ENCODE measurements at places on chromosomes 6 and 20.
A peak's percentile ranks its signal among the peaks of the same experiment; 100 is the strongest.

DNA sequence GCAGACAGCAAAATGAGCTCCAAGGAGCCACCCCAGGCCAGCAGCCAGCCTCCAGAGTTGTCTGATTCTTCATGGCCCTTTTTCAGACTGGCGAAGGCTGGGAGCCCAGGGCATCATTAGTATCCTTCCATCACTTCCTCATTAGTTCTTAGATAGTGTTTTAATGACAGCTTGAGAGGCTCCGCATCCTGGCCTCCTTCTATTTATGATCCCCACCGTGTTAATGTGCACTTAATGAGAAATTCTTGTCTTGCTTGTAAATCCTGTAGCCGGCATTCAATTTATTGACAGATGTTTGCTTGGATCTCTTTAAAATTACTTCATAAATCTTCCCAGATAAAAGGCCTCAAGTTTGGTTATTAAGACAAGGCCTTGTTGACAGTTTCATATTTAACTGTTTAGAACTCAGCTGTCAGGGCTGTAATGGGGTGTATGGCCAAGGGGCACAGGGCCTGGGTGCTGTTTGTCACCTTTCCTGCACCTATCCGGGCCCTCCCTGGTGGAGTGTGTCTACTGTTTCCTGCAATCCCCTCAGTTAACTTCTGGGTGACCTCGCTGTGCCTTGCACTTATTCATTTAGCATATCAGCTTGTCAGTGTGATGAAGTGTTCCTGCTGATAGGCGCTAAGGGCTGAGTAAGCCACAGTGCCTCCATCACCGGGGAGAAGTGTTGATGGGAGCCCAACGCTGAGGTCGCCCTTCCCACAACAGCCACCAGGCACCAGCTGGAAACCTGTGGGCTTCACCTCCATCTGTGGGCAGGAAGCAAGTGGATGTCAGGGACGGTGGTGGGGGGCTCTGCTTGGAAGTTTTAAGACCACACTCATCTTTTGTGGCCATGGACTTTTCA, 169.3 kb downstream of the TSHZ2 start:
- no peak for DNase-seq

GRCh38 chr6:38477680-38478260, 162.0 kb downstream of the BTBD9 start:
- no peak for DNase-seq

DNA sequence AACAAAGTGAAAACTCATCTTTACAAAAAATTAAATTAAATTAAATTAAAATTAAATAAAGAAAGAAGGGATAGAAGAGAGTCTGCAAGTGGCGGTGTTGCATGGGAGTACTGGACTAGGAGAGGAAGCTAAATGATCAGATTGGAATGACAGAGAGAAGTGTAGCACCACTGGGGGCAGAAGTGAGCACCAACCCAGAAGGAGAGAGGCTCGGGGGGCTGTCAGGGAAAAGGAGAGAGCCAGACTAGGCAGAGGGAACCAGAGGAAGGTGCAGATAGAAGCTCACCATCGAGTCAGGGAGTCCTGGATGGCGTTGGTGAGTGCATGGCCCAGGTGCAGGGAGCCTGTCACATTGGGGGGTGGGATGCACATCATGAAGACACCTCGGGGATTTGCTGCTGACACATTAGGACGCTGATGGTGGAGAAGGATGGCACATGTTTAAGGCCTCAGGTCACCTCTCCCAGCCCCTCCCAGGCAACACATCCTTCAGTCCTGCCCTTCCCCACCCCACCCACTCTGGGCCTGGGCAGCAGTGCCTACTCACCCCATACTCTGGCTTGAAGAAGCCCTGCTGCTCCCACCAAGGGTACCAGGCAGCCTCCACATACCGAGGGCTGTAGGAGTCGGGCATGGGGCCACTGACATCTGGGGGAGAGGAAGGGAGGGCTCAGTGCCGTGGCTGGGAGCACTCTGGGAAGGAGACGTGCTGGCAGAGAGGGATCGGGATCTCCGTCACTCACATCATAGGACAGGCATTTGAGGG, 4.0 kb downstream of the VARS1 start:
- DNase-seq, result no peak

DNA sequence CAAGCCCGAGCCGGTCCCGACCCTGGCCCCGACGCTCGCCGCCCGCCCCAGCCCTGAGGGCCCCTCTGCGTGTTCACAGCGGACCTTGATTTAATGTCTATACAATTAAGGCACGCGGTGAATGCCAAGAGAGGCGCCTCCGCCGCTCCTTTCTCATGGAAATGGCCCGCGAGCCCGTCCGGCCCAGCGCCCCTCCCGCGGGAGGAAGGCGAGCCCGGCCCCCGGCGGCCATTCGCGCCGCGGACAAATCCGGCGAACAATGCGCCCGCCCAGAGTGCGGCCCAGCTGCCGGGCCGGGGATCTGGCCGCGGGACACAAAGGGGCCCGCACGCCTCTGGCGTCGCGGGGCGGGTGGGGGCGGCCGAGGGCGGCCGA, 37.5 kb downstream of the YTHDF1 start:
- DNase-seq, result no peak

DNA sequence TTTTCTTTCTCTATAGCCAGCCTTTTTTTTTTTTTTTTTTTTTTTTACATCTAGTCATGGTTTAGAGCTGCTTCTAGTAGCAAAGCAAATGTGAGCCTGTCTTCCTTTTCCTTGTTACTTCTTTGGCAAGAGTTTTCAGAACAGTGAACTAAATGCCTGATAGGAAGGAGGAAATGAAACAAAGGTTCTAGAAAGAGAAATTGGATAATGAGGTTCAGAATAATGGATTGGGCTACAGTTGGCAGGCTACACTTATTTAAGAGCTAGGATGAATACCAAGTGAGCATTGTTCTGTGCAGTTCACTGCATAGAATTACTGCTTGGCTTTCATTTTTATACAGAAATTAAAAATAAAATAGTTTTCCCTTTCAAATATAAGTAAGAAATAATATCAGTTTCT, 78.6 kb downstream of the HIVEP1 start:
- no peak for DNase-seq

- no peak for DNase-seq
Observed at GRCh38 chr20:32069711-32070110, 17.7 kb downstream of the HCK start.

GRCh38 chr6:336159-337114, 44.1 kb downstream of the DUSP22 start:
- no peak for DNase-seq

DNA sequence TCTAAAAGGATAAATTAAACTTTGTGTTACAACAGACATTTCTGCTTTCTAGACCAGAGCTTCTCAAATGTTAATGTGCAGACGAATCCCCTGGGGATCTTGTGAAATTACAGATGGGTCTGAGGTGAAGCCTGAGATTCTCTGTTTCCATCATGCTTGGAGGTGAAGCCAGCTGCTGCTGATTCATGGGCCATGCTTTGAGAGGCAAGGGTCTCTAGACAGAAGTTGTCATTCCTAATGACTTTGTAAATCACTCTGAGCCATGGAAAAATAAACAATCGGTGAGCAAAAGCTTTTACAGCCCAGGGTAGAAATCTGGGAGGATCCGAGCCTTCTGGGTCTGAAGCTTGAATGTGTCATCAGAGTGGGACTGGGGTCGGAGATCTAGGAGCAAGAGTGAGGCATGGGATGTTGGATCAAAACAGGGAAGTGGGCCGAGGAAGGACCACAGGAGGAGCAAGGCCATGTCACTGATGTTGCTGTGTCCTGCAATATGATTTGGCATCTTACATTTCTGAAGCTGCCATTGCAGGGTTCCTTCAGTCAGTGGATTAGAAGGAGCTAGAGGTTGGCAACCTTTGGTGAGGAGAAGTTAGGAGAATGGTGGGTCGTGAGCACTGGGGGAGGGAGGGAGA, 77.3 kb downstream of the TRMT11 start:
- DNase-seq, result no peak

DNA sequence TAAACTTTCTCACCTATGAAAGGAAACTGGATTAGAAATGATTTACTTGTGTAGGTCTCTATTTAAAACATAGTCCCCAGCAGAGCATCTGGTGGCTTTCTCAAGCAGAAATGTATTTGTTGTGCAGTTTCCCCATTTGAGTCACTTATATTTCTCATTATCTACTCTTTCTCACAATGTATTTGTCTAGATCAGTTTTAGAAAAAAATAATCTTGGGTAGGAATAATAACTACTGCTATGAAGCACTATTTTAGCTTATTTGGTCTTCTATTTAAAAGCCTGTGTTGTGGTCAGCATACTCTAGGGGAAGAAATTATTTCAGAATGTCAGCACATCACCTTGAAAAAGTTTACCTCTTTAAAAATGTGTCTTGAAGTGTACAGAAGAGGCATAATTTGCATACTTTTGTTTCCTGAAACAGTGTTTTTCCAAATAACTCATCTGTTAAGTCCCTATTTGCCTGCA, 60.9 kb upstream of the PRL start:
- DNase-seq, result no peak

- DNase-seq, result no peak
Observed at GRCh38 chr20:25287631-25288290, 39.9 kb downstream of the PYGB start.

GRCh38 chr6:64782877-64783276, 924.1 kb downstream of the EYS start:
- DNase-seq, result no peak

- DNase-seq, result no peak
Observed at GRCh38 chr6:38162493-38163185, 343.1 kb downstream of the ZFAND3 start.

GRCh38 chr20:39986173-39986904, 702.7 kb downstream of the MAFB start:
- DNase-seq, result peak; percentile 85

- no peak for DNase-seq
Observed at GRCh38 chr6:15426901-15427300, 181.0 kb downstream of the JARID2 start.

GRCh38 chr6:37052027-37052628, 46.7 kb downstream of the FGD2 start:
- no peak for DNase-seq

- no peak for DNase-seq
Observed at GRCh38 chr6:84447651-84448050, 220.2 kb upstream of the CEP162 start.

- DNase-seq, result no peak
Observed at GRCh38 chr6:16765235-16765634, 4.0 kb upstream of the ATXN1 start.

DNA sequence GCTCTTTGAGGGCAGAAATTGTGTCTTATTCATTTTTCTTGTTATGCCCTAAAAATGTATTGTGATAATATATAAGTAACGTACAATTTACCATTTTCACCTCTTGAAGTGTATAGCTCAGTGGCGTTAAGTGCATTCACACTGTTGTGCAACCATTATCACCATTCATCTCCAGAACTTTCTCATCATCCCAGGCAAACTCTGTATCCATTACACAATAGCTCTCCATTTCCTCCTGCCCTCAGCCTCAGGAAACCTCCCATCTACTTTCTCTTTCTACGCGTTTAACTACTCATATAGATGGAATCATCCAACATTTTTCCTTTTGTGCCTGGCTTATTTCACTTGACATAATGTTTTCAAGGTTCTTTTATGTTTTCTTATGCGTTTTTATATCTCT, 184.6 kb downstream of the ESR1 start:
- DNase-seq, result no peak

DNA sequence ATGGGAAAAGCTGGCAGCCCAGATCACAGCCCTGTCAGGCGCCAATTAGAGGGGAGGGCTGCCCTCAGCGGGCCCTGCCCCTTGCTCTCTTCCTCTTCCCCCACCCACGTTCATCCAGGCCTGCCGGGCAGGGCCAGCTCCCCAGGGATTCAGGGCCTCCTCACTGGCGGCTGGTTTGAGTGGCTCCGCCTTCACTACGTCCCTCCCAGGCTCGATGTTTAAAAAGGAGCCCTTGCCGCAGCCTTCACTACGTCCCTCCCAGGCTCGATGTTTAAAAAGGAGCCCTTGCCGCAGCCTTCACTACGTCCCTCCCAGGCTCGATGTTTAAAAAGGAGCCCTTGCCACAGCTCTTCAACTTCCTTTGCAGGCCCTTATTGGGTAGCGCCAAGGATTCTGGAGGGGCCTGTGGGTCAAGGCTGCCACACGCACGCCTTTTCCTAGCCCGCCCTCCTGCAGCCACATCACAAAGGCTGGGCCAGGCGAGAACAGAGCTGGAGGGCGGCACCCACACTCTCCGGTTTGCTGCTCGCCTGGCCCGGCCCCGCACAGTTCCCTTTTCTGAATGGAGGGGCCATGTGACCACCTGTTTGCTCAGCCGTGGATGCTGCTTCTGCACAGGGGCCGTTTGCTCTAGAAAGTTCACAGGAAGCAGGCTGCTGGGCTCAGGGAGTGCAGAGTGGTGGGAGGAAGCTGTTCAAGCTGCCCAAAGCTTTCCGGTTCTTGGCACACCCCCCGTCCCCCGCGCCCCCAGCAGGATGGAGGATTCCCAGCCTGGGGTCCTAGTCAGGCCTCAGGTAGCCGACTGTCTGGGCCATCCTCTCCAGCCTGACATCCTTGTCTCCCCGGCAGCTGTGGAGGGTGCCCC, 1.6 kb downstream of the SLC17A9 start:
- peak; percentile 78 for DNase-seq

DNA sequence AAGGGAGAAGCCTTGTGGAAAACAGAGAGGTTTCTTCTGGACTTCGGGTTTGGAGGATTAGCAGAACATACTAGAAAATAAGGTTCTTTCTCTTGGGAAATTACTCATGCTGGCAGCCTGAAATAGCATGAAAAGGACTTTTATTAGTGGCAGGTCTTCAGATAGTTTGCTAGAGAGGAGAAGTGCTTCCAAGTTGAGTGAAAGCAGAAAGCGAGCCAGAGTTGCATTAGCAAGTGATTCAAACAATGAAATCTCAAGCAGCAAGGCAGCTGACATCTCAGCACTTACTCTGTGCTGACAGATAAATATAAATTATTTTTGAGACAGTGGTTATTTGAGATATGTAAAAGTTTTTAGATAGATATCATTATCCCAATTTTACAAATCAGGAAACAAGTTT, 91.9 kb downstream of the PLCB4 start:
- DNase-seq, result no peak

DNA sequence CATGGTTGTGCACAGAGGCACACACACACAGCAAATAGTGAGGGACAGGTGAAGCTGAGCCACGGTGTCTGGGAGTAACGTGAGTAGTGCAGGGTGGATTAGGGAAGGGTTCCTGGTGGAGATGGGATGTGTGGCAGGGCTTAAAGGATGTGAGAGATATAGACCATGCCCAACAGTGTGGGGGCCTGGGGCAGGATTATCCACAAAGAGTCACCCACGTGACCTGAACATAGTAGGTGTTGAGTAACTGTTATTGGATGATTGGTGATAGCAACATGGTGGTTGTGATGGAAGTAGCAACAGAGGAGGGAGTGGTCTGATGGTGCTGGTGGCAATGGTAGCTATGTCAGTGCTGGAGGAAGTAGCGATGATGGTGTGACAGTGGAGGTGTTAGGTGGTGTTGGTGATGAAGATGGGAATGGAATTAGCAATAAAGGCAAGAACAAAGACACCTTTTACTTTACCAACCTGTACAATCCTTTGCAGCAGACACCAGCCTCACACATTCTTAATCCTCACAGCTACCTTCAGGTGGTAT, 135.1 kb downstream of the MRPL14 start:
- no peak for DNase-seq

- no peak for DNase-seq
Observed at GRCh38 chr6:56172144-56172543, 75.2 kb downstream of the COL21A1 start.

GRCh38 chr6:28980852-28981430, 24.2 kb downstream of the ZNF311 start:
- peak; percentile 69 for DNase-seq

All from right atrium auricular region (tissue), 2 donors.